NCI-H2081 treated with DMSO at 0.1 percent for 48 hours (cell line): ENCODE measurements at places on chromosomes 16 and 17.

DNA sequence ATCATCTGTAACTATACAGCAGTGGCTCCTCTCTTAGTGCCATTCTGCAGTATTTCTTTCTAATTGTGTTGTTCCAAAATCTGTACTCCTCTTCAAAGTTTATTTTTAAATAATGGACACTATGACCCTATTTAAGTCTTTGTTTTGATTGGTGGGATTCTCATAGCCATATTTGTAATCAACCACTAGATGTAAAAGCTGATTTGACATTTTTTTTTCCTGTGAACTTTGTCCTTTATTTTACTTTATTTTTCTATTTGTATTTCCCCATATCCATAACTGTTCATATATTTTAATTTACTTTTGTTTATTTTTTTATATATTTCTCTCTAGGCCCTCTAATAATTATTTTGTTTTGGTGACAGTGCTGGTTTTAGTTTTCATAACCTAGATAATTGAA is 544.4 kb downstream of the KCNJ2 start:
- no peak for DNase-seq

DNA sequence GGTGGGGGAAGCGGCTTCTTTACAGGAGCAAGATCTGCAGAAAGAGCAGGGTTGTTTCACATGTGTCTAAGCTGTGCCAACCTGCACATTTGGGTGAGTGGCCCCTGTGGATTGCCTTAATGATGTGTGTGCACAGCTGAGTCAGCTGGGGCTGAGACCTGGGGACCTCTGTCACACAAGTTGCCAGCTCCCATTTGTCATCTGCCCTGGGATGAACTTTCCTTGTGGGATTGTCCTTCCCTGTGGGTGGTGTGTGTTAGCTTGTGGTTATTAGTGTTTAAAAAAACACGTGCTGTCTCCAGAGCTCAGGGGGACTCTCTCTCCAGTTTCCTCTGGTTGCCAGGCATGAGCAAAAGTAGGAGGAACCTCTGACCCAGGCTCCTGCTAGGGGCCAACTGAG is 400.5 kb upstream of the CCL2 start:
- DNase-seq: no peak

DNA sequence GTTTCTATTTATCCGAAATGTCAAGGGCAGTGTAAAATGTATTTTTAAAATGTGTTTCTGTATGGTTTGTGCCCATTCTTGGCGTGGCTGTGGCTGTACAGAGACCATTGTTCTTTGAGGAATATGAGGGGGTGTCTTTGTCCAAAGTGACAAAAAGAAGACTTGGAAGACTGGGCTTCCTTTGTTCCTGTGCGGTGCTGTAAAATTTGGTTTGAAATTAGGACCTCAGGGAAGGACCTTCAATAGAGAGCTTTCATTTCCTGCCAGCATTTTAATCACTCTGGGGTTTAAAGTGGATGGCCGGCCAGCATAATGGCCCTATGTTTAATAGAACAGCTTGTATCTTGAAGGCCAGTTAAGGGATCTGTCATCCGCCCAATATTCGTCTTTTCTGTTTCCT is 190.1 kb upstream of the TBX2 start:
- no peak for DNase-seq

DNA sequence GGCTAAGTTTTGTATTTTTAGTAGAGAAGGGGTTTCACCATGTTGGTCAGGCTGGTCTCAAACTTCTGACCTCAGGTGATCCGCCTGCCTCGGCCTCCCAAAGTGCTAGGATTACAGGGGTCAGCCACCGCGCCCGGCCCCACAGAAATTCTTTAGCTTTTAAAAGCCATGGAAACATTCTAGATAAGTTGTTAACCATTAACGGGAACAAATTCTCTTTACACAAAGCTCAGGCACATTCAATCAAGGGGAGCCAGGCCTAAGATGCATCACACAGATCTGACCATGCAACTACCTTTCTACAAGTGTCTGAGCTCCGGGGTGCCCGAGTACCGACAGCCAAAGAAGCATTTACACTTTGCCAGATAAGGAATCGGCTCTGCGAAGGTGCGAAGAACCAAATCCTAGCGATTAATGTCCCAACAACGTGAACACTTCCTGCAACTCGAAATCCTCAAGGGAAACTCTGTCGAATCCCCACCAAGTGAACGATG is 1.0 kb downstream of the EMC8 start:
- no peak for DNase-seq

DNA sequence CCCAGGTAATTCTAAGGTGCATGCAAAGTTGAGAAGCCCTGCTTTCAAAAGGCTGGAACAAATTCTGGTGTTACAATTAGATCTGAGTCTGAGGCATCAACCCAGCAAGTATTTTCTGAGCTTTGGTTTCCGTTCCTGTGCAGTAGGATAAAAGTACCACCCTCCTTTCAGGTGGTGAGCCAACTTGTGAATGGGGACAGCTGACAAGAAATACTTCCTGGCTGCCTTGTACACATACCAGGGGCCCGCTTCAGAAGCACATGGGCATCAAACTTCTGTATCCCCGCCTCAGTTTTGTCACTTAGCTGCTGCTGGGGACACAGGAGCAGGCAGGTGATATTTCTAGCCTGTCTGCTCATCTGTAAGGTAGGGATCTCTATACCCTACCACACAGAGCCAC is 252.2 kb downstream of the CPPED1 start:
- no peak for DNase-seq

DNA sequence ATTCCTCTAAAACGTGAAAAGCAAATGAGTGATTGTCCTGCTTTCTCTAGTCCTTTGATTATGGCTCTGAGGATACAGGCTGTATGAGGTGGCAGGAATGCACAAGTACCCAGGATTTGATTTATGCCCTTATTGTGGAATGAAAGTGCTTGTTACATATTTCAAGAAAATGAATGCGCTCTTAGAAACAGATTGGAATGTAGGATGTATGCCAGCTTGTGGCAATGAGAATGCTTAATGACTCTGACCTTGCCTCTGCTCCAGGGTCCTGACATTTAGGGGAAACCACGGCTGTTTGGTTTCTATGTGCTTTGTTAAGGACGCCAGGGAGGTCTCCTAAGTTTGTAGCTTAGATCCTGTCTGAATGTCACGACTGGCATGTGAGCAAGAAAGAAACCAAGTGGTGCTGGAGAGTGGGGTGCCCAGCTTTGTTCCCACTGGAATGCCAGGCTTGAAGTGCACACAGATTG is 22.0 kb downstream of the PRCD start:
- no peak for DNase-seq

DNA sequence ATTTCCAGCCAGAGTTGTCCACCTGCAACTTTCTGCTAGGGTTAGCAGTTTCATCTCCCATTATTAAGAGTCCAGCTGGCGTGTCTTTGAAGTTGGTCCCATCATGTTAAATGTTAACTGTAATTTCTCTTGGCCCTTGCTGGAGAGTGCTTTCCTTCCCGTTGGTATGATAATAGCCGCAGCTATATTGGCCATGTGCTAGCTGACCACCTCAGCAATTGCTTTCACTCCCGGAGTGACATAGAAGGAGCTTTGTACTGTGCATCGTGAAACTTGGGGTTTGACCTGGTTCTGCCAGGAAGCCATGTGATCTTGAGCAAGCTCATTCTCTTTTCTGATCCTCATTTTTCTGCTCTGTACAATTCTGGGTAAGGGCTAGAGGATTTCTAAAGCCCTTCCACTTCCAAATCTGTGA is 81.0 kb upstream of the TBX2 start:
- no peak for DNase-seq

GRCh38 chr16:21598701-21599121 is 666 bp upstream of the METTL9 start:
- DNase-seq: no peak

DNA sequence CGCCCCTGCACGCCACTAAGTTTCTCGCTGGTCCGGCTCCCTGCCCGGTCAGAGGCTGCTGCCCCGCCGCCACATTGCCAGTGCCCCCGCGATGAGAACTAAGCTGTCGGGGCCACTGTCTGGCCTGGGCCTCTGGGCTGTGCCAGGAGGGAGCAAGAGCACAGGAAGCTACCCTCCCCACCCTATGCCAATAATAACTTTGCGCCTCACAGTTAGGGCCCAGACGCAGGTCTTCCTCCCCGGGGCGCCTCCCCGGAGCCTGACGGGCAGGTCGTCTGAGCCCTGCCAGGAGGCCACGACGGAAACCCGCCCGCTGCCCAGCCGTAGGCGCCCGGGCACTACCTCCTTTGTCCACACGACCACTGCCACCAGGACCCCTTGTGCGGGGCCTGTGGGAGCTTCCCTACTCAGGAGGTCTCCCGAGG is 1.5 kb downstream of the ZFPM1 start:
- DNase-seq: no peak

DNA sequence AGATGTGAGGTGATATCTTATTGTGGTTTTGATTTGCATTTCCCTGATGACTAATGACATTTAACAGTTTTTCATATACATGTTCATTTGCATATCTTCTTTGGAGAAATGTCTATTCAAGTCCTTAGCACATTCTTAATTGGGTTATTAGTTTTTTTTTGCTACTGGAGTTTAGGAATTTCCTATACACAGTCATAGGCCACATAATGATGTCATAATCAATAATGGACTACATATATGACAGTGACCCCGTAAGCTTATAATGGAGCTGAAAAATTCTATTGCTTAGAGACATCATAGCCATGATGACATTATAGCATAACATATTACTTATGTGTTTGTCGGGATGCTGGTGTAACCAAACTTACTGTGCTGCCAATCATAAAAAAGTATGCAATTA is 83.7 kb downstream of the ABCA8 start:
- no peak for DNase-seq

GRCh38 chr17:67636834-67637520 is 80.8 kb upstream of the NOL11 start:
- no peak for DNase-seq

DNA sequence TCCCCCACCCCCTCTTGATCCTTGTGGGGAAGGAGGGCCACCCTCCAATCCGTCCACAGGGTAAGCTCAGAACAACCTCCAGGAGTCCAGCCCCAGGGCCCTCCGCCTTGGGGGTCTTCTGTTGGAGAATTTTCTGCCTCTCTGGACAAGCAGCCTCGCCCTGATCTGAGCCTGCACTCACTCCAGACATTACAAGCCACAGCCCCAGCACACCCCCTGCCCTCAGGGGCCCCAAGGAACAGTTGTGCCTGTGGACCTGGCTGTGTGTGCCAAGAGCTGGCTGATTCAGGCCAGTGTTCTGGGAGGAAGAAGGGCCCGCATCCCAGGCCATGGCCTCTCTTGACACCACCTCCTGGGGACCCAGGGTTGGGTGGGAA is 477 bp upstream of the ARHGAP27 start:
- DNase-seq: no peak

DNA sequence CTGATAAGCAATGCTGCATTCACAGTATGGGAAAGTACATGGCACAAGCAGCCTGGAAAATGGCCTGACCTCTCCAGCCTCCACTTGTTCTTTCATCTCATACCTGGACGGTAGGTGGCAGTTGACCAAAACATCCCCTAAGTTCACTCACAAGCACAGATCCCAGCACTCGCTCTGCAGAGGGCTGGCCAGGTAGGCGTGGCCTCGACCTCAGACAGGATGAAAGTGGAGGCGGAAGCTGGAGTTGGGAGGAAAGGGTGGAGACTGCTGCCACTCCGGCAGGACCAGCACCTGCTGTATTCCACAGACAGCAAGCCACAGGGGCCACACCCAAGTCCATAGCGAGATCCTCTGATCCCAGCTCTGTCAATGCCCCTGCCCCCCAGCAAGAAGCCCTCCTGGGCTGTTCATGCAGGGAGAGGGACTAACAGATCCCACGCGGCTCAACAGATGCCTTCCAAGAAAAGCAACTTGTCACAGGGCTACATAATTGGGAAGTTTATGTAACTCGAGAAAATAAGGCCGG is 31.3 kb downstream of the ZCCHC14 start:
- DNase-seq: peak; percentile 13

GRCh38 chr16:84565669-84566495 is 52.0 kb downstream of the COTL1 start:
- DNase-seq: no peak

DNA sequence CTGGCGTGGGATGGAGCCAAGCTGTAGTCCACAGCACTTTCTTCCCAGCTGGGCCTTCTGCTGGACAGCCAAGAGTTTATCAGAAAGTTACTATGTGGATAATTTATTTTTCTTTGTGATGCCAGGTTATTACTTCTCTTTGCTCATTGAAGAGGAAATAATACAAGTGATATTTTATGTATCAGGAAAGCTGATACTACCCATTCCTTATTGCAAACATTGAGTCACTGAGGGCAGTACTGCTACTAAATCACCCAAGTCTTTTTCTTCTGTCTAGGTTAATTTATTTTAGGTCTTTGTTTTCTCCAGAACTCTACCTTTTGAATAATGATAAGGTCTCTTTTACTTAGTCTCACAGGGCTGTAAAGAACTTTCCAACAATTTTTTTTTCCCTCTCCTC is 8.3 kb downstream of the NUP93 start:
- no peak for DNase-seq

DNA sequence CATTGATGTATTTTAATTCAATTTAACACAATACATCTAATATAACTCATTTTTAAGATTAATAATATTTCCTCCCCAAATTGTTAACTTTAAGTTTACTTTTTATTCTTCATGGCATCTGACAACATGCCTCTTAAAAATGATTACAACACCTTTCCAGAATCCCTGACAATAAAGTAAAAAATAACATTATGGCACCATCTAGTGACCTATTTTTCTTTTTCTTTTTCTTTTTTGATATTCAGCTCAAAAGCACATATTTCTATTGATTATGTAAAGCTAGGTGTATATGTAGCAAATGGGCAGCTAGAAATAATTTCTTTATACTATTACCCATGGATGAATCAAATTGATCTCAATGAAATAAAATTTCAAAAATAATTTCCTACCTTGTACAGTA is 834.3 kb upstream of the CDH8 start:
- no peak for DNase-seq

DNA sequence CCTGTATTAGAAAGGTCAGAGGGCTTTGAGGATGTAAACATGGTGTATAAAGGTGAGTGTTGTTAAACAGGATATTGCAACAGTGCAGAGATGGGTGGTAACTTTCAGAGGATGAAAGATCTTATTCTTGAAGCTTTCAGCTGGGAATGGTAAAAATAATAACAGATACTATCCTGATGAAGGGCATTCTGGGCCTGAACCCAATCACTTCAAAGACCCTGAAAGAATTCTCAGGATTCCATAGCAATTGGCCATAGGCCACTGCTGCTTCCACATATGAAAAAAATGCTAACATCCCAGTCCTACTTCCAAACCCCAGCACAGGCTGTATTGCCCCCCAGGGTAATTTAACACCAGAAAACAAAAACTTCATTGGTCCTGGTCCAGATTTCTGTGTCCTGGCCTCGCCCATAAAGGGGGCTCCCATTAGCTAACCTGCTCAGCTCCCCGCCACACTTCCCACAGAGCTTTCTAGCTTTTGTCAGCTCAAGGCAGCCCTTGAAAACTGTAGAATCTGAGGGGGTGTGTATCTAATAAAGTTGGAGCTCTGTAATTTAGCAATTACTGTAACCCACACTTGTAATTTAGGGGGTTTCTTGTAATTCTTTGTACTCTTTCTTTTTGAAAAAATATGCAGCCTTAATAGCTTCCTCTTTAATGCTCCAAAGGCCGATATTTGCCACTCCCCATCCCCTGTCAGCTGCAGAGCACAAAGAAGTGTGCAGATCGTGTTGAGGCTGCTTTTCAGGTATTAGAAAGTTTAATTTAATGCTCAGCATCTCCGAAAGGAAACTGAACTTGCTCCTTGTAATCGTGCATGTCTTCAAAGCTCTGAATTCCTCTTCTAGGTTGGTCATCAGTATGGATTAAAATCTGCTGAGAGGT is 371.5 kb downstream of the SEC14L1 start:
- DNase-seq: no peak
